Ureter (tissue), 1 donor: ENCODE measurements at places on chromosomes 6 and 20. TPM values are rescaled to one million over a fixed set of nuclear protein-coding genes. Genes with fewer than 3 reads are reported as not detected.

Gene ATAT1
- total RNA-seq, result 22.7 TPM

Gene GABRR2
- total RNA-seq, result 0.73 TPM

Gene INSM1
- total RNA-seq, result not detected

Gene PCK1
- total RNA-seq, result 0.57 TPM

Gene HAO1
- total RNA-seq, result not detected

Gene RBL1
- total RNA-seq, result 8.1 TPM

Gene FABP7
- total RNA-seq, result not detected

Gene FUT9
- total RNA-seq, result 6.7 TPM

Gene WFDC10B
- total RNA-seq, result 1.9 TPM
